T-helper 17 cell (primary cell): ENCODE measurements at places on chromosomes 2 and 18. TPM values are rescaled to one million over a fixed set of nuclear protein-coding genes. Genes with fewer than 3 reads are reported as not detected.

- no peak for DNase-seq
Observed at GRCh38 chr18:34650121-34650545, 60.0 kb upstream of the DTNA start.

- DNase-seq: no peak
Observed at GRCh38 chr2:175805442-175806124, 196.5 kb downstream of the LNPK start.

GRCh38 chr2:177419274-177419673, 26.7 kb downstream of the AGPS start:
- no peak for DNase-seq

- no peak for DNase-seq
Observed at GRCh38 chr2:29063056-29063455, 11.3 kb downstream of the PCARE start.

DNA sequence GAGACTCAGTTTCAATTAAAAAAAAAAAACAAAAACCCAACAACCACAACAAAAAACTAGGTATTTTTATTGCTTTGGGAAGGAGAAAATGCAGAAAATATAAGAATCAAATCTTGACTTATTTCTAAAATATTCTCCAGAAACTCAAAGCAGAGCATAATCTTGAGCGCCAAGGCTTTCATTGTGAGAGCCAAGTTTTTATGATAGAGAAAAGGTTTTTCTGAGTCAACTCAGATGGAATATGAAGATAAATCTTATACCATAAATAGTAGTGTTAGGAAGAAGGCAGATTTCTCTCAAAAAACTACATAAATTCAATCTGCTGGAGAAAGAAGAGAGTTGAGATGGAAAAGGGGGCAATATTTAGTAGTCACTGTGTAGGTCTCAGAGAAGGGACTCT, 121.2 kb upstream of the OSR1 start:
- DNase-seq: no peak

- no peak for DNase-seq
Observed at GRCh38 chr2:237956402-237956736, 10.4 kb upstream of the UBE2F start.

DNA sequence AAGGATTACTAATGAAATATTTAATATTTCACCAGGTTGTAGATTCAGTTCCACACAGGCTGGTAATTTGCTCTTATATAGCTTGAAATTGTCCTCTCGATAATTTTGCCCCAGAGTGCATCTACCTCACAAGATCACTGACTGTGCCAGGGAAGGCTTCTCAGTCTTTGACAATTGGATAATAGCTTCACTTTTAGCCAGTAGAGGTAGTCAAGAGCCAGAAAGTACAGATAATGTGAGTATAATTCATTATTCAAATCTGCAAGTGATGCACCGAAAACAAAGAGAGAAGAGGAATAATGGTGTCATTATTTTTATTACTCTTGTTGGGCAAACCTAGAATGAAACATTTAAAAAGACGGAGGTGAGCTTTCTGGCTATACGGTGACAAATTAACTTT, 292.8 kb downstream of the EN1 start:
- no peak for DNase-seq

GRCh38 chr18:77133835-77134496, 1.4 kb upstream of the MBP start:
- DNase-seq: no peak

DNA sequence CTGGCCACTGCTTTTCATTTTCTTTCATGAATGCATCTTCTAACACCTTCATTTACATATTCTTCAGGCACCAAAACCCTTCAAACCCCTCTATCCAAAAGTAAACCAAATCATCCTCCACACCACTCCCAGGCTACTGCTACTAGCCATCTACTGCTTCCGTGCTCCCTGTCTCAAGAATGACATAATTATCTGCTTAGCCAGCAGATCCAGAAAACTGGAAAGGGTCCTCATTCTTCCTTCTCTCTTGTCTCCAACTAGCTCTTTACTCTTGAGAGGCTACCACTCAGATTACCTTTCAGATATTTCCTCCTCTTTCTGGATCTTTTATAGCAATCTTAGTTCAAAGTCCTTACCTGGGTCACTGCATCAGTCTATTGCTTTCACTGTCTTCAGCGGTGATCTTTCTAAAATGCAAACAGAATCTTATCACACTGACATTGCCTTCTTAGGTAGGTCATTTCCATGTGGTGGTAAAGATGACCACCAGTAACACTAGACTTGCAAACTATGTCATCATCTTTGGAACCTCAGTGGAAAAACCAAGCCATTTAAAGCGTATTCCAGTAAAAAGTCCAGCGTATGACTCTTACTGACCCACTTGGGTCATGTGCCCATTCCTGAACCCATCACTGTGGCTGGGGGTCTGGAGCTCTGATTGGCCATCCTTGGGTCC, 15.8 kb upstream of the NEDD4L start:
- DNase-seq: no peak

DNA sequence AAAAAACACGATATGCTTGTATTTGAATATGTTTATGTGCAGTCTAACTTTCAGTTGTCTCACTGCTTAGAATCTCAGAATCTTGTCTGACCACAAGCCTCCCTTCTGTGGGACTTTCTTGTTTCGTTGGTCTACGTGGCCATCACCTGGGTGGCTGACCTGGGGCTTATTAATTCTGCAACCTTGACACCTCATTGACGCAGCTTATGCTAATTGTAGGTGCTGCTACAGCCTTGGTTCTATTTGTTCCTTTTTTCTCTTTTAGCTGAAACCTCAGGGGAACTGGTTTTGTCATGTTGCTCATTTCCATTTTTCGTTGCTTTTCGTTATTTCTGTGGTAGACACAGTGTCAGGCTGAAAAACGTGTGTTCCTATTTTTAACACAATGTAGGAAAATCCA, 273.7 kb downstream of the SLC4A3 start:
- no peak for DNase-seq

- DNase-seq: no peak
Observed at GRCh38 chr2:228699888-228700287, 518.4 kb upstream of the SPHKAP start.

- no peak for DNase-seq
Observed at GRCh38 chr2:134368009-134368817, 114.3 kb downstream of the MGAT5 start.

DNA sequence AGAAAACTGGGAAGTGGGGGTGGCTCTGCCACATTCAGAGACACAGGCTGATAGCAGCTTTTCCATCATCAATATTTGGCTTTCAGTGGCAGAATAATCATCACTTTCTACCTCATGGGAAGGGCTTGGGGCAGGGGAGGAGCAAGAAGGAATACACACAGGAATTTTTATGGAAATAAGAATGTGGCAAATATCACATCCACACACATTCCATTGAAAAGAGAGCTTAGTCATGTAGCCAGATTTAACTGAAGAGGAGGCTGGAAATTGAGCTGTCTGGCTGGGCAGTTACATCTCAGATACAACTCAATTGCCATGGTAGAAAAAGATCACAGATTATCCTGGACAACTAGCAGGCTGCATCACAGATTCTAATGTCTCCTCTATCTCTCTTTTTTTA, 1474.0 kb upstream of the ACVR2A start:
- DNase-seq: no peak

- DNase-seq: no peak
Observed at GRCh38 chr18:51479736-51480135, 282.3 kb upstream of the MEX3C start.

GRCh38 chr2:147331790-147332419, 512.9 kb upstream of the ACVR2A start:
- DNase-seq: no peak

GRCh38 chr18:3264362-3264761, 2.4 kb downstream of the MYL12B start:
- no peak for DNase-seq

DNA sequence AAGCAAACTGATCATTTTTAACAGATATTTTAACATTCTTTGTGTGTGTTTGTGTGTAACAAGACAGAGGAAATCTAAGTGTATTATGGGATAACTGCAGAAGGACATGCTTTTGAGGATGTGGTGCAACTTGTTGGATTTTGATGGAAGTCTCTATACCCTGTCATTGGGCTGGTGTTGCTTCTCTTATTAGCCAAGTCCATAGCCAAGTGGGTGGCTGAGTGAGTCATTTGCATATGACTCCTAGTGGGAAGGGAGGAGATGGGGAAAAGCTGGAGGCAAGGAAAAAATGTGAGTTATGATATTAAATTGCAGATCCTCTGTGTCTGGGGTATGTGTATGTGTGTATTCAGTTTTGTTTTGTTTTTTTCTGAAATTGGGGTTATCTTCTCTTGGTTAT, 879.9 kb downstream of the DCC start:
- no peak for DNase-seq

DNA sequence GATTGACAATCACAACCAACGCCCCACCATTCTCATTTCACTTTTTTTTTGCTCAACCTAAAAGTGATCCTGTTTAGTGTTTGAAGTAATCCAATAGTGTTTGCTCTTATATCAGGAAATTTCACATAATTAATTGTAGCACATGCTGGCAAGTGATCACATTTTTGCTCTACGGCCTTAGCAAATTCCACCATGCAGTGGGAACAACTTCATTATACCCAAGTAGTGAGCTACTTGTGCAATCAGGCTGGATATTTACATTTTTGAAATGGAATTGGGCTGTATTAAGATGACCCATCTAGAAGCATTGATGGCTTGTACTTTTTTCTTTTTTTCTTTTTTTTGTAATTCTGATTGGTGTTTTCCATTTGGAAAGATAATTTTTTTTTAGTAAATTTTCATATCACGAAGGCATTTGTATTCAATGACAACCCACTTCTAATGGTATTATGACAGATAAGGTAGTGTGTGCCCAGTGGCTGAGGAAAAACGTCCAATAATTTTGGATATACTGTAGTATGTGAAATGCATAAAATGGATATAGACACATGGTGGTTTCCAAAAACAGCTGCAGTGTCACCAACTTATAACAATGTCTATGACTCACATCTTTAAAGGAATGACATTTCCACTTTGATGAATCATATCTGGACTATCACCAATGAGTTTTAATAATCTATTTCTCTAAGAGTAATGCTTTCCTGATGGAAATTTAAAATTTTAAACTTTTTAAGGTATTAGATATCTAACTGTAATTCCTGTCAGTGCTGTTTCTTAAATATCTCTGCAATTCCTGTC, 130.6 kb downstream of the COL6A3 start:
- DNase-seq: no peak

GRCh38 chr2:108787216-108787541, 608 bp downstream of the CCDC138 start:
- no peak for DNase-seq

GRCh38 chr2:205720451-205720902, 38.2 kb downstream of the NRP2 start:
- no peak for DNase-seq

DNA sequence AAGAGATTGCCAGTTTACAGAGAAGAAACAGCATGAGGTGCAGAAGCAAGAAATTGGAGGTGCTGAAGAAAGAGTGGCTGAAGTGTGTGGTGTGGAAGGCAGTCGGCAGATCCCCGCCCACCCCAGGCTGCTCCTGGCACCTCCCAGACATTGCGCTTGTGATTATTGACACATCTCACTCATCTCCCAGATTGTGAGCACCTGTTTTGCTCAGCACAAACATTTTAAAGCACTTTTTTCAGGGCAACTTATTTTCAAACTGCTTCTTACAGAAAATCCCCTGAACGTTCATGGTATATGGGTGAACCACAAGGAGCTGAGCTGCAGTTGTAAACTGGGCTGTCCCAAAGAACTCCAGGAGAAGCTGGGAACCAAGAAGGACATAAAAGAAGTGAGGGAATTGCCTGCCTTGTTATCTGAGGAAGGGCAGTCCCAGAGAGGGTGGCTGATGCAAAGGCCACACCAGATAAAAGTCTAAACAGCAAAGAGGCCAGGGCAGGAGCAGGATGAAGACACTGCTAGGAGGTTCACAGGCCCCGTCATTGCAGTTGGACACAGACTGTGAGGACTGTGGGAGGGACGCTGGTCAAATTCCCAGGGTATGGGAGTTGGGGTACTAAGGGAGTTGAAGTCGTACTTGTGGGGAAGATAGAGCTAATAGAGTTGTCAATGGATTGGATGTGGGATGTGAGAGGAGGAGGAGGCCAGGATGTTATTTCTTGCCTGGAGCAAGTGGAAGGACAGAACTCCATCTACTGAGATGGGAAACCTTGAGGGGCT, 65.1 kb downstream of the INPP4A start:
- no peak for DNase-seq

DNA sequence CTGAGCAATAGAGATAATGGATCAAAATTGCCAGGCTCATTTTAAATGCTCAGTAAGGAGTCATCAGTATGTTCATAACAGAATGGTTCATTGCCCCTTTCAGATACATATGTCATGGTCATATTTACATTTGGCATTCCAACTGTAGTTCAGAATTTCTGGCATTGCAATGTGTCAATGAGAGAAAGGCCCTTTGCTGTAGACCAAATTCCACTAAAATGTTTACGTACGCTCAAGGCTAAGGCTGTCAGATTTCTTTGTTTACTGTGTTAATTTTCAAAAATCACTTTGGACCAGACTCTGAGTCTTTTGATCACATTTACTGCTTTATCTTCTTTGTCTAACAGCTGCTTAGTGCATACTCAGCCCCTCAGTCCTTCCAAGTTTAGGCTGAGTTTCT, 213.5 kb downstream of the PIK3C3 start:
- no peak for DNase-seq

DNA sequence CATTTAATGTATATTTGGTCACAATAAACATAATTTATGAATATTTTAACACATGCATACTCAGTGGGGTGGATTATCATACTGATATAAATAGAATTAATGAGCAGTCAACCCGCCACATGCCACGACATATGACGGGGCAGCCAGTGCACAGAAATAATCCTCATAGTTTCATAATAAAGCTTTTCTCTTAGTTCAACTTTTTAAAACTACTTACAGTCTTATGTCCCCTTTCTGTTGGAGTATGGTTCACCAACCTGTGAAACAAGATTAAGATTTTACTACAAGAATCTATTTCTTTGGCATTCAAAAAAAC, 75.6 kb upstream of the ETAA1 start:
- DNase-seq: no peak

GRCh38 chr2:28202719-28203118, 189.9 kb upstream of the FOSL2 start:
- no peak for DNase-seq

GRCh38 chr18:14945984-14946383, 198.0 kb downstream of the ANKRD30B start:
- no peak for DNase-seq

GRCh38 chr2:102792568-102793208, 30.9 kb downstream of the TMEM182 start:
- DNase-seq: no peak

BIRC6 gene
- total RNA-seq: 148 TPM

CYP27C1 gene
- not detected for total RNA-seq

ITGB6 gene
- not detected for total RNA-seq

ONECUT2 gene
- not detected for total RNA-seq

NGEF gene
- not detected for total RNA-seq

LHCGR gene
- total RNA-seq: not detected

LRP1B gene
- not detected for total RNA-seq

PPP1R1C gene
- total RNA-seq: not detected

PRKD3 gene
- 27.0 TPM for total RNA-seq

DSG4 gene
- total RNA-seq: not detected

EML6 gene
- 2.2 TPM for total RNA-seq

SKOR2 gene
- not detected for total RNA-seq

SERPINB4 gene
- total RNA-seq: not detected

CHST10 gene
- 2.8 TPM for total RNA-seq

C2orf78 gene
- total RNA-seq: not detected

ERFE gene
- total RNA-seq: not detected

FIGN gene
- not detected for total RNA-seq
